Activated CD8-positive, alpha-beta T cell treated with anti-CD3 and anti-CD28 coated beads, Interleukin-2, amount 10 ng/mL, durations not matched to agents 7 days and 5 days (primary cell): ENCODE measurements at places on chromosomes 12 and 14.

GRCh38 chr14:36303960-36304359 lies 16.5 kb downstream of the MBIP start:
- DNase-seq: no peak

DNA sequence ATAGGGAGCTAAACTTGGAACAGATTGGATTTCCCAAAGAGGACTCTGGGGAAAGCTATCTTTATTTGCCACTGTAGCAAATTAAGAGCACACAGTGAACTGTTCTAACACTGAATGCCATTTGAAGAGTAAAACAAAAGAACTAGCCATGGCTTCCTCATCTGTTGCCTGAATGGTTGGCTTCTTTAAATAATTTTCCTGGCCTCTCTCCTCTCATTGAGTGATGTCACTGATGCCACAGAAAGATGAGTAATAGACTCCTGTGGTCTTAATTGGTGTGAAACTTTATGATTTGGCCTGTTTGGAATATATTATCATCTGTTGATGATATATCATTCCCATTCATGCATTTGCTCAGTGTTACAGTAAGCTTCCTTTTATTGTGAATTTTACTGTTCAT lies 42.5 kb downstream of the WDR20 start:
- DNase-seq: no peak

- DNase-seq: no peak
These were observed 73.4 kb downstream of the IFNG start for GRCh38 chr12:68086019-68086603.

GRCh38 chr12:115916910-115917668 lies 360.4 kb downstream of the MED13L start:
- peak; percentile 74 for DNase-seq

DNA sequence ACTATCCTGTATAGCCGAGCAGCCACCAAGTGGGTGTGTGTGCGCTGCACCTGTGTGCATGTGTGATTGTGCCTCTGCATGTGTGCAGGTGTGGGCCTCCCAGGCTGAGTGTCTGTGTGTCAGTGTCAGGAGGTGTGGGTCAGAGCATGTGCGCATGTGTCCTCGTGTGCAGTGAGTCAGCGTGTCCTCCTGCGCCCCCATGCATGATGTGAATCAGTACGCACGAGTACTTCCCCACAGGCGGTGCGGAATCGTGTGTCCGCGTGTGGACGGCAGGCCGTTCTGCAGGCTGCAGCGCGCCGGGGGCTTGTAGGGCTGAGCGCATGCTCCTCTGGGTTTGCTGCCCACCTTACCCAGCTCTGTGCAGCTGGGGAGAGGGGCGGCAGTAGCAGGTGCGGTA lies 34.2 kb downstream of the DTX1 start:
- no peak for DNase-seq

GRCh38 chr12:47035484-47035883 lies 43.9 kb upstream of the PCED1B start:
- no peak for DNase-seq

DNA sequence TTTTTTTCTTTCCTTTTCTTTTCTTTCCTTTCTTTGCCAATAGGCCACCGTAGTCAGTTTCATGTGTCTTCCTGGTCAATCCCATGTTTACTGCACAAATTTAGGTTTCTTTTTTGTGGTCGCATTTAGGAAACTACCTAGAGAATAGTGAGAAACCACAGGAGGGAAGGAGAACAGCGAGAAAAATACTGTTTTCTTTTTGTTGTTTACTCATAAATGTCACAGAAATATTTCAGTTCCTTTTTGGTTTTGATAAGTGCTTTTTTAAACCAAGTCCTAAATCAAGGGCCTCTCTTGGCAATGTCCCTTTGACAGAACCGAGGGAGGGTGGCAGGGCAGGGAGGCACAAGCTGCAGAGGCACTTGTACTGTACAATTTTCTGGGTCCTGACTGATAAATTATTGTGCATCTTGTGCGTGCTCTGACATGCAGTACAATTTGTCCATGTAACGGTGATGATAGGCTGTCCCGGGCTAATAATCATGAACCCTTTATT lies 326.1 kb downstream of the CACNA1C start:
- no peak for DNase-seq

DNA sequence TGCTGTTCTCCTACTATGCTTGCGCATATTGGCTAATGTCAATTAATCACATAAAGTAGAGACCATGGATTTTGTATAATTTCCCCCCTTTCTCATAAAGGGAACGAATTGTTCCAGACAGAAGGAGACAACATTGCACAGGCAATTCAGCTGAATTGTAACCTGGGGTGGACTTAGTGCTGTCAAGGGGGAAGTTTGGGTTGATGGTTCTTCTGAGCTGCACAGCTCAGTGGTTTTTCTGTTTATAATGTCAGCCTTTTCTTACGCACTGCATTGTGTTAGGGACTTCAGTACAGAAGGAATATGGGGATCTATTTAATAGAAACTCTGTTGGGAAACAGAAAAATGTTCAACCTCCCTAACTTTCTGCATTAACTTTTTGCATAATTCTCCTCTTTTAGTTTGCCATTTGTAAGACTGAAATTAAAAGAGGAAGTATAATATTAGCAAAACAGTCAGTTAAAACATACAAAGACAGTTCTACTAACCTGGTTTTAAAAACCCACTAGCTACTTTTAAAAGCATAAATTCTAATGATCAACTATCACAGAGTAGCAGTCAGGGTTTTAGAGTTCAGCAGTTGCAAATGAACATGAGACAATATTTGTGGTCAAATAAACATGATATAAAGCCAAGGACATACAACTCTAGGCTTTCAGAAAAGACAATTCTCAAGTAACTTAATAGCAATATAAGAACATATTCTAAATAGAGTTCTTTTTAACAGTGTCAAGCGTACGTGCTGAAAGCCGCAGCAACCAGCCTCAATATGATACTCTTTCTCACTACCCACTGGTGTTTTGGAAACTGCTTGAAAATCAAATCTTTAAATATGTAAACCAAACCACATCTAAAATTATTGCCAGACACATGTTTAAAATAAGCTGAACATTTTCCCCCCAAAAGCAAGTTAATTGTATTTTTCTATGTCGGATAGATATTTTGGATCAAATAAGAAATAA lies 393.0 kb downstream of the FSCB start:
- DNase-seq: no peak

- no peak for DNase-seq
These were observed 182.0 kb downstream of the CAND1 start for GRCh38 chr12:67451206-67451605.

DNA sequence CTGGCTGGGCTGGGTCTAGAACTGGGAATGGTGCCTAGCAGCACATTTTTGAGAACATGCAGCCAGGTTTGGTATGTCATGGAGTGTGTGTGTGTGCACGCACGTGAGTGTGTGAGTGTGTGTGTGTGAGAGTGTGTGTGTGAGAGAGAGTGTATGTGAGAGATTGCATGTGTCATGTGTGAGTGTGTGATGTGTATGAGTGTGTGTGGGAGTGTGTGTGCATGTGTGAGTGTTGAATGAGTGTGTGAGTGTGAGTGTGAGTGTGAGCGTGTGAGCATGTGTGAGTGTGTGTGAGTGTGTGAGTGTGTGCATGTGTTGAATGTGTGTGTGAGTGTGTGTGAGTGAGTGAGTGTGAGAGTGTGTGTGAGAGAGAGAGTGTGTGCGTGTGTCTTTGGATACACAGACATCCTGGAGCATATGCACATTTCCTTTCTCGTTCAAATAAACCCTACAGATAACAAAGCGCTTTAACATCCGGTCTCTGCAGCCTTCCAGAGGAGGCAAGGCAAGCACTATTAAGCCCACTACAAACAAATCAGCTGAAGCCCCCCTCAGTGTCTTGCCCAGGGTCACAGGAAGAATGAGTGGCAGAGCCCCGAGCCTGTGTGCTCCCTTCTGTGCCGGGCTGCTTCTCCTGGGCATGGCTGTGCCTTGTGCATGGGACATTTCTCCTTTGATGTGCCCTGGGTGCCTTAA lies 108.7 kb upstream of the ETV6 start:
- no peak for DNase-seq

GRCh38 chr12:46233423-46233822 lies 35.4 kb downstream of the SLC38A1 start:
- no peak for DNase-seq

DNA sequence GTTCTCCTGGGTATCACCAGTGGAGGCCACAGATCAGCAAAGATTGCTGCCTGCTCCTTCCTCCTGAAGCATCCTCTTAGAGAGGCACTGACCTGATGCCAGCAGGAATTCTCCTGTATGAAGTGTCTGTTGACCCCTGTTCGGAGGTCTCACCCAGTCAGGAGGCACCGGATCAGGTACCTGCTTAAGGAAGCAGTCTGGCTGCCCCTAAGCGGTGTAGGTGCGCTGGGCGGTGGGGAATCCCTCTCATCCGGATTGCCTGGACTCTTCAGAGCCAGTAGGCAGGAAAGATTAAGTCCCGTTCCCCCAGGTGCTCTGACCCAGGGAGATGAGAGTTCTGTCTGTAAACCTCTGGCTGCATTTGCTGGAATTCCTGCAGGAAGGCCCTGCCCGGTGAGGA lies 455.2 kb downstream of the CCDC91 start:
- DNase-seq: no peak

GRCh38 chr14:94922595-94923239 lies 152.8 kb upstream of the GSC start:
- DNase-seq: no peak

- DNase-seq: no peak
These were observed 9.4 kb downstream of the AKAP5 start for GRCh38 chr14:64474698-64475097.

DNA sequence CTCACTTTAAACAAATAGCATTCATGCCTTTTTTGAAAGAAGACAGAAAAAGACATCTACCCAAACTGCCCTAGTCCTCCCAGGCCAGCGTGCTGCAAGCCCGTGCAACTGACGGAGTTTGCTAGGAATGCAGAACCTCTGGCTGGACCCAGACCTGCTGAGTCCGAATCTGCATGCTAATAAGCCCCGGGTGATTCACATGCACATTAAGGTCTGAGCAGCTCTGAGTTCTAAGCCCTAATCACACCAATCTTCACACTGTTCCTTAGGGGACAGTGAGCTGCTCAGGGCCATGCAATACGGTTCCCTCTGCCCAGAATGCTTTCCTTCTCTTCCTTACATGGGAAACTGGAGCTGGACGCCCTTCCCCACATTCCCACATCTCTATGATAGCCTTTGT lies 25.2 kb downstream of the HAL start:
- DNase-seq: no peak

GRCh38 chr14:77641534-77642341 lies 25.3 kb upstream of the SPTLC2 start:
- peak; percentile 71 for DNase-seq

- no peak for DNase-seq
These were observed 1.4 kb downstream of the EEA1 start for GRCh38 chr12:92927436-92928281.

- DNase-seq: peak; percentile 59
These were observed 1.0 kb upstream of the DUSP6 start for GRCh38 chr12:89353188-89353822.

GRCh38 chr12:4112734-4113325 lies 160.7 kb upstream of the CCND2 start:
- peak; percentile 18 for DNase-seq

GRCh38 chr12:106137530-106138356 lies 1.0 kb downstream of the NUAK1 start:
- no peak for DNase-seq

- DNase-seq: no peak
These were observed 123.5 kb downstream of the ESRRB start for GRCh38 chr14:76499399-76499798.

DNA sequence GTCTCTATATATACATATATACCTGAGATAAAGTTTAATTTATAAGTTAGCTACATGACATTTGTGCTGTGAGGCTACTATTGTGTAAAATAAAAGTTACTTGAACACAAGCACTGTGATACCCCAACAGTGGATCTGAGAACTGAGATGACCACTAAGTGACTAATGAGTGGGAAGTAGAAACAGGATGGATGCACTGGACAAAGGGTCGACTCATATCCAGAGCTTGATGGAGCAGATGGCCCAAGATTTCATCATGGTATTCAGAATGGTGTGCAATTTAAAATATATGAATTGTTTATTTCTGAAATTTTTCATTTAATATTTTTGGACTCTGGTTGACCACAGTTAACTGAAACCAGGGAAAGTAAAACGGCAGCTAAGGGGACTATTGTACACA lies 908.6 kb upstream of the MDGA2 start:
- DNase-seq: no peak

DNA sequence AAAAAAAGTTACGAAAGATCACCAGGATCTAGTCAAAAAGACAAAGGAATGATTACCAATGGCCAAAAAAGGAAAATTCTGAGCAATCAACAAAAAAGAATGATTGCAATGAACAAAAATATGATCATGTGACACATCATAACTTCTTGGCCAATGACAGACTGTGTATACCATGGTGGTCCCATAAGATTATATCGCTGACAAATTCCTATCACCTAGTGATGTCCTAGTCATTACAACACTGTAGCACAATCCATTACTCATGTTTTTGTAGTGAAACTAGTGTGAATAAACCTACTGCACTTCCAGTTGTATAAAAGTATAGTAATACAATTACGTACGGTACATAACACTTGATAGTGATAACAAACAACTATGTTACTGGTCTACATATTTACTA lies 12.3 kb downstream of the SEL1L start:
- no peak for DNase-seq

DNA sequence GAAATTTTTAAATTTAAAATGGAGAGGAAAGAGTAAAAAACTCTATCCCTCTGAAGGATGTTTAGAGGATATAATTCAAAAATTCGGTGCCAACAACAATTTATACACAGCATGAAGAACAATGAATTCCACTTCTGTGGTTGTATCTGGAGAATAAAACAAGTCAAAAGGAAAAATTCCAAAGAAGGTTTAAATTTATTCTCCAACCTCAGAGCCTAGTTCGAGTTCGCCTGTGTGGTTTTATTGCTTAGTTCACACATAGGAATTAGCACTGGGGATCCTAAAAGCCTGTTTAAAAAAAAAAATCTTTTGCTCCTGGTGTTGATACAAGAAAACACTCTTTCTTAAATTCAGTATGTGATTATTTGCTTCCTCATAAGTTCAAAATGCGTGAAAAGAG lies 79.2 kb downstream of the LLPH start:
- DNase-seq: no peak
